ENCODE measurements at places on chromosomes 4 and X.

- DNase-seq, result no peak
Observed at GRCh38 chrX:153547195-153547594, 29.8 kb downstream of the ATP2B3 start.

DNA sequence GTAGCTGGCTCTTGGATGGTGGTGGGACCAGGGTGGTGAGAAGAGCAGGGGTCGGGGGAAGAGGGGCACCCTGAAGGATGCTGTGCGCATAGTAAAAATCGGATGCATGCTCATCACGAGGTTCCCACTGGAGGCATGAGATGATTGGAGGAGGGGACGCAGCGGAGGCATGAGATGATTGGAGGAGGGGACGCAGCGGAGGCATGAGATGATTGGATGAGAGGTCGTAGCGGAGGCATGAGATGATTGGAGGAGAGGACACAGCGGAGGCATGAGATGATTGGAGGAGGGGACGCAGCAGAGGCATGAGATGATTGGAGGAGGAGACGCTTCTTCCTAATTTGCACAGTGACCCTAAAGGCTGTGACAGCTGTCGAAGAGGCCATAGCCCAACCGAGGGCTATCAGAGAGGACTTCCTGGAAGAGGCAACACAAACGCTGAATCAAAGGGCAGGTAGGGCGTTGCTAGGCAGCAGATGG, 106.7 kb downstream of the ADRA2C start:
- no peak for DNase-seq

DNA sequence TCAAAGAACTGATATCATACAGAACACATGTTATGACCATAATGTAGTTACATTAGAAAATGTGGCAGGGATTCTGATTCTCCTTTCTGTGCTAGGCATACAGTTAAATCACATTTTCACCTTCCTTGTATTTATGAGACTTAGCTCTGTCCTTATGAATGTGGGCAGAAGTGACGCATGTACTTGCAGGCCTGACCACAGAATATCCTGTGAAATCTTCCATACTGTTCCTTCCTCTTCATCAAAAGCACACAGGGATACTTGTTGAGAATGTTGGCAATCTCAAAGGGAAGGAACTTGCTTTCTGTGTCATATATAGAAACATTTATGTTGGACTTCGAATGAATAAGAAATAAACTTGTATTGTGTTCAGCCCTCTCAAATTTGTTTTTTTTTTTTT, 17.2 kb upstream of the MYOZ2 start:
- DNase-seq, result no peak

GRCh38 chr4:79272126-79272525, 53.7 kb downstream of the NAA11 start:
- DNase-seq, result no peak

- no peak for DNase-seq
Observed at GRCh38 chrX:124282580-124282979, 49.9 kb upstream of the TEX13D start.

DNA sequence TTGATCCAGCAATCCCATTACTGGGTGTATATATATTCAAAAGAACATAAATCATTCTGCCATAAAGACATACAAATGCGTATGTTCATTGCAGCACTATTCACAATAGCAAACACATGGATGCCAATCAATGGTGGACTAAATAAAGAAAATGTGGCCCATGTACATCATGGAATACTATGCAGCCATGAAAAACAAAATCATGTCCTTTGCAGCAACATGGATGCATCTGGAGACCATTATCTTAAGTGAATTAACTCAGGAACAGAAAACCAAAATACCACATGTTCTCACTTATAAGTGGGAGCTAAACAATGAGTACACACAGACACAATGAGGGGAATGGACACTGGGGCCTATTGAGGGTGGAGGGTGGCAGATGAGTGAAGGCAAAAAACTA, 81.6 kb downstream of the ABCB7 start:
- no peak for DNase-seq

GRCh38 chr4:2219233-2219760, 22.6 kb downstream of the HAUS3 start:
- DNase-seq, result no peak

GRCh38 chr4:7320206-7320797, 114.4 kb downstream of the PSAPL1 start:
- no peak for DNase-seq

DNA sequence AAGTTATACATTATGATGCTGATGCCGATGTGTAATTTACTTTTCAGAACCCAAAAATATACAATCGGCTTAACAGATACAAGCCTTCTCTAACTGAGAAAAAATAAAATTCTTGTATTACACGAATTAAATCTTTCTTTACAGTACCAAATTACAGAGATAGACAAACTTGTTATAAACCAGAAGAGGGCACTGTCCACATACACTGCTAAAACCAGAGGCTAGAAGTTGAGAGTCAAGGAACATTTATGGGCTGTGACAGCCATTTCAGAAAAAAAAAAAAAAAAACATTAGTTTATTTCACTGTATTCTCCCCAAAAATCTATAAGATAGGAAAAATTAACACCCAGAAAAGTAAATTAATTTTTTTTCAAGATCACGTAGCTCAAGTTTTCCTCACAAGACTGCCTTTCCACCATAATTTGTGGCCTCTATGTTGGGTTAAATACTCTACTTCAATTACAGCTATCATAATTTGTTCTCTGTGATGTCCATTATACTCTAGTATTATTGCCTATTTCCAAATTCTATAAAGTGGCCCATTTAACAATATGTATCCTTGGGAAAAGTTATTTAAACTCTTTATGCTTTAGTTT, 12.0 kb downstream of the EREG start:
- no peak for DNase-seq

DNA sequence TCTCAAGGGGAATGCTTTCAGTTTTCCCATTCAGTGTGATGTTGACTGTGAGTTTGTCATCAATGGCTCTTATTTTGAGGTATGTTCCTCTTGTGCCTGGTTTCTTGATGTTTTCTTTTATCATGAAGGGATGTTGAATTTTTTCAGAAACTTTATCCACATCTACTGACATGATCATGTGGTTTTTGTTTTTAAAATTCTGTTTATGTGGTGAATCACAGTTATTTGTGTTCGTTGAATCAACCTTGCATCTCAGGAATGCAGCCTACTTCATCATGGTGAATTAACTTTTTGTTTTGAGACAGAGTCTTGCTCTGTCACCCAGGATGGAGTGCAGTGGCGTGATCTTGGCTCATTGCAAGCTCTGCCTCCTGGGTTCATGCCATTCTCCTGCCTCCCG, 263.1 kb upstream of the KLF3 start:
- no peak for DNase-seq

DNA sequence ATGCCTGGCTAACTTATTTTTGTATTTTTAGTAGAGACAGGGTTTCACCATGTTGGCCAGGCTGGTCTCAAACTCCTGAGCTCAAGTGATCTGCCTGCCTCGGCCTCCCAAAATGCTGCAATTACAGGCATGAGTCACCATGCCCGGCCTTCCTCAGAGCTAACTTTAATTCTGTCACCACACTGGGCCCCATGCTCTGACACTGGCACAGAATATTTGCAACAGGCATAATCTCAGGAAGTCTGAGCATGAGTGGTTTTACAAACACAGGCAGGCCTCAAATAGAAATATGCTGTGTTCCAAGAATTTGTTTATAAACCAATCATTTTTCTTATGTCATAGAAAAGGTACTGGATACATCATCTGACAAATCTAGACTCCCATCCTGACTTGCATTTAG, 32.7 kb upstream of the FAM9C start:
- no peak for DNase-seq

- no peak for DNase-seq
Observed at GRCh38 chr4:62194342-62194741, 994.2 kb downstream of the ADGRL3 start.

DNA sequence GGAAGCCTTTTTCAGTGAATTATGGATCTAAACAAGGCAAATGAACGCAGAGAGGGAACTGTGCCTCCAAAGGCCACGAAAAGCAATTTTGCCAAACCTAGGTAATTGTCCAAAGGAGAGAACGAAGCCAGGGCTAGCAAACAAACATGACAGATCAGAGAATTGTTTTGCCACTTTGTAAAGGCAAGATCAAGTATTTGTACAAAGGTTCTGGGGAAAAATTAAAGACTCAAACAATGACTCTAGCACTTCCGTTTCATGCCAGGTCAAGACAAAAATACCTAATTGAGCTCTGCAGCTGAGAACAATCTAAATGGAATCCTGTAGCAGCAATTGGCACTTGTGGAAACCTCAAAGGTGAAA, 8.5 kb downstream of the RBM47 start:
- DNase-seq, result no peak

GRCh38 chrX:69759921-69760625, 144.2 kb downstream of the EDA start:
- DNase-seq, result no peak

GRCh38 chr4:14716691-14717090, 285.6 kb upstream of the CPEB2 start:
- DNase-seq, result no peak

DNA sequence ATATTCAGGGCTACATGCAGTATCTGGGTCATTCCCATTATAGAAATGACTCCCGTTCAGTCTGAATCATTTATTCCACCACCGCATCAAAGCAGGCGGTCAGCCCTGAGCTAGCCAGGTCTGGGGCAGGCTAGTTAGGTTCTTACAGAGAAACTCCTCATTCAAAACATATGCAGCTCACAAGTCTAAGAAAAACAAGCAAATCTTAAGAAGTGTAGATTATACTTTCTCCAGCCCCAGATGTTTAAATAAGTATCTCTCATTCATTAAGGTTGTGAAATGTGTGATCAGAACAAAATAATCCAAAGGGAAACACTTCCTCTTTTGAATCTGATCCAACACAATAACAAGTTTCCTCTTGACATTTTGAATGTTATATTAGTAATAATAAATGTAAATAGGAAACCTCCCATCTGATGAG, 441.9 kb downstream of the INPP4B start:
- no peak for DNase-seq

DNA sequence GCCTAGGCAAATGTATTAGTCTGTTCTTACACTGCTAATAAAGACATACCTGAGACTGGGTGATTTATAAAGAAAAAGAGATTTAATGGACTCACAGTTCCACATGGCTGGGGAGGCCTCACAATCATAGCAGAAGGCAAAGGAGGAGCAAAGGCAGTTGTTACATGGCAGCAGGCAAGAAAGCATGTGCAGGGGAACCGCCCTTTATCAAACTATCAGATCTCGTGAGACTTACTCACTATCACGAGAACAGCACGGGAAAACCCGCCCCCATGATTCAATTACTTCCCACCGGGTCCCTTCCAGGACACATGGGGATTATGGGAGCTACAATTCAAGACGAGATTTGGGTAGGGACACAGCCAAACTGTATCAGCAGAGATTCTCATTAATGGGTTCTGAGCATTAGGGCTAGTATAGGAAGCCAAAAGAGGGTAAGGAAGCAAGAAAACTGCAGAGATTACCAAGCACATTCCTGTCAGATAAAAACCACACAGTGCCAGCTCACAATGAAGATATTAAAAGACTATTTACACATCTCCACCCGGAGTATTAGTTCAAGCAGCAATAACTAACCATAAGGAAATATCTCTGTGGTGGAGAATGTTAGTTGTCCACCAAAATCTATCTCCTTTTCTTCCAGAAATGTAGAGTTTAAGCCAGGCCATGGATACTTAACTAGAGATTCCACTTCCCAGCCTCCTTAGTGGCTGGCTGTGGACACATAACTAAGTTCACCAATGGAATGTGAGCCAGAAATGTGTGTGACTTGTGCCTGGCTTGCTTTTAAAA, 61.2 kb upstream of the HOPX start:
- DNase-seq, result no peak

DNA sequence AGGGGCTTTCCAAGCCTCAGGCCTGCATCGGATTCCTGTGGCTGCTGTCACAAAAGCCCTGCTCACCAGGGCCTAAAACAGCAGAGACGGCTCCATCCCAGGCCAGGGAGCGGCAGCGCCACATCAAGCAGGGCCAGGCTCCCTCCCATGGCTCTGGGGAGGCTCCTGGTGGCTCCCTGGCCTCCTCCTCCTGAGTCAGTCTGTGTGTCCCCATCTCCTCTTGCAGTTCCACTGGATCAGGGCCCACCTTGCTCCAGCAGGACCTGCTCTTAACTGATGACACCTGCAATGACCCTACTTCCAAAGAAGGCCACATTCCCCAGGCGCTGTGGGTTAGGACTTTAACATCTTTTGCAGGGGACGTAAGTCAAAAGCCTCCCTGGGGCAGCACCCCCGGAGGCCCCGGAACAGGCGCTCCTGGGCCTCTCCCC, 51.9 kb downstream of the CPZ start:
- no peak for DNase-seq

DNA sequence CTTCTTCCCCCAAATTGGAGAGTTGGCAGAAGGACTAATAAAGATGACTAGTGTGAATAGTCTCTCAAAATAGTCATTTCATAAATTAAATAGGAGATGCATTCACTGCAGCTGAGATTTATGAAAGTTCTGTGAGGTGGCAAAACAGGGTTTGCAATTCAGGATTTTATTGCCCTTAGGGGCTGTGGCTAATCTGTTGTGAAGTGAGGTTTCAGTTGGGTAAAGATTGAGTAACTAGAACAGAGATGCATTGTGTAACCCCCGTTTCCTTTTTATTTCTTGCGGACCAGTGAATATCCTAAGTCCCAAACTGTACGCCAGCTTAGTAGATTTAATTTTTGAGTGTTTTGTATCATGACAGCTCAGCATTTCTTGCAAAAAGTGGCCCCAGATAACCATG, 16.2 kb upstream of the SCRG1 start:
- DNase-seq, result no peak

GRCh38 chrX:151604931-151605330, 41.5 kb downstream of the PASD1 start:
- no peak for DNase-seq
